MG63 (cell line): ENCODE measurements at places on chromosomes 1 and 21.

DNA sequence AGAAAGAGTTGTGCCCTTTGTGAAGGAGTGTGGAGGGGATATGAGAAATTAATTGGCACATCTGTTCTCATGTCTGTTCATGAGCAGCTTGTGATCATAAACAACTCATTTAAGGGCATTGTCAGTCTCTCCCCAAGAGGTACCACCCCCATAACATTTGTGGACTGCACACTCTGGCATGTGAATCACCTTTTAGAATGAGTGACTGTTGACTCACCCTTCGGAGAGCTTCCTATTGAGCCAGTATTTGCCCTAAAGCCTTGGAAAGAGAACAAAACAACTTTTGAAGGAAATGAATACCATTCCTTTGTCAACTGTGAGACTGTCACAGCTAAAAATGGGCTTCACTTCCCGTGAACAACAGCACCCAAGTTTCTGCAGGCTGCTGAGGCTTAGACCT is 27.5 kb upstream of the MYSM1 start:
- peak; percentile 80 for DNase-seq

DNA sequence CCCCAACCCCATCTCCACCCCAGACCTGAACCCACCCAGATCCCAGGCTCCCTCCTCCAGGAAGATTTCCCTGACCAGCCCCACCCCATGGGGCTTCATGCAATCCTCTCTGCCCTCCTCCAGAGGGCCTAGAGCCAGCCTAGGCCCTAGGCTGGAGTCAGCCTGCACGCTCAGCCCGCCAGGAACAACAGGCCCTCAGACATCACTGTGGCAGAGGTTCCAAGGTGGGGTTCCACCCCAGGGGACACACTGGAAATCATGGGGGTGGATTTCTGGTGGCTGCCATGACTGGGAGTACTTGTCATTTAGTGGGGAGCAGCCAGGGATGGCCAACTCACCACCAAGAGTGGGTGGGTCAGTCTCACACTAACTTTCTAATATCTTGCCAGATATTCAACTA is 122.0 kb downstream of the GLIS1 start:
- peak; percentile 61 for DNase-seq

DNA sequence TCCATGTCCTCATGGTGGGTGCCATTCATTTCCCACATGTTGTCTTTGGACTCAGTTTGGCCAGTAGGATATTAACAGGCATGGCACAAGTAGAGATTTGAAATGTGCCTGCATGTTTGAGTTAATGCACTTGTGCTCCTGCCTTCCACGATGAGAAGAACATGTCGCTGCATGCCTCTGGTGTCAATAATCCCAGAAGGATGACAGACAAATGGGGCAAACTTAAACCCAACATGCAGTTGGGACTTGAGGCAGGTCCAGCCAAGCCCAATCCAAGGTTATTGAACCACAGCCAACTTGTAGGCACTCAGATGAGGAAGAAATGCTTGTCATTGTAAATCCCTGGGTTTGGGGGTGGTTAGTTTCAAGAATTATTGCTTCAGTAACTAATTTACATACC is 174.6 kb downstream of the TRIM33 start:
- DNase-seq = no peak

GRCh38 chr1:18866314-18866713 is 6.9 kb upstream of the TAS1R2 start:
- no peak for DNase-seq

GRCh38 chr1:116379674-116380498 is 6.8 kb downstream of the ATP1A1 start:
- no peak for DNase-seq

DNA sequence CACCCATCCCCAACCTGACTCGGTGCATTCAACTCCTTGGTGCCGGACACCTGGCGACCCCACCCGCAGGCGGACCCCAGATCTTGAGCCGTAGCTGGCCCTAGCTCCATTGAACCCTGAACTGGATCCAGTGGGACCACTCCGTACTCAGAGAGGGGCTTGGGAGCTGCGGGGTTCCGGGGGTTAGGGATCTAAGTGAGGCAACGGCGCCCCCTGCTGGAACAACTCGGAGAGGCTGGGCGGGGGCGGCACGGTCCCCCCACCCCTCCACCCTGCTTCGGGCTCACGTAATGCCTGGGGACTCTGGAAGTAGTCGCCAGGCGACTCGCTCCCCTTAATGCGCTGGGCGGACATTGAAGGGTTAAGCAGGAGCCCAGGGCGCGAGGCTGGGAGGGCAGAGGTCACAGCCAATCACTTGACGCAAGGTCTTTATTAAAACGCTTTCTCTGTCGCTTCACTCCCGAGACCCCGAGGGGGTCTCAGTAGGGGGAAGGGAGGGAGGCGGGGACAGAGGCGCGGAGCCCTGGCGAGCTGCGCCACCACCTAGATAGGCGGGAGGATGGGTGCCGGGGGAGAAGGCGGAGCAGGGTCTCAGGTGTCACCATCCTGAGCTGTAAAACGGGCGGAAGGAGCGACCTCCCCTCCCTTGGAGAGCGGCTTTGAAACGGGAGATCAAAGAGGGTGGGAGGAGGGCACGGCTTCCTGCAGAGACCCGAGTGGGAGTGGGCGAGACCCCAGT is 704 bp upstream of the CRABP2 start:
- peak; percentile 58 for DNase-seq

GRCh38 chr1:41501581-41501980 is 17.1 kb upstream of the EDN2 start:
- DNase-seq = peak; percentile 96

GRCh38 chr1:110266834-110267233 is 56.7 kb downstream of the KCNC4 start:
- no peak for DNase-seq

- no peak for DNase-seq
Observed at GRCh38 chr1:178682886-178683285, 42.2 kb upstream of the RALGPS2 start.

DNA sequence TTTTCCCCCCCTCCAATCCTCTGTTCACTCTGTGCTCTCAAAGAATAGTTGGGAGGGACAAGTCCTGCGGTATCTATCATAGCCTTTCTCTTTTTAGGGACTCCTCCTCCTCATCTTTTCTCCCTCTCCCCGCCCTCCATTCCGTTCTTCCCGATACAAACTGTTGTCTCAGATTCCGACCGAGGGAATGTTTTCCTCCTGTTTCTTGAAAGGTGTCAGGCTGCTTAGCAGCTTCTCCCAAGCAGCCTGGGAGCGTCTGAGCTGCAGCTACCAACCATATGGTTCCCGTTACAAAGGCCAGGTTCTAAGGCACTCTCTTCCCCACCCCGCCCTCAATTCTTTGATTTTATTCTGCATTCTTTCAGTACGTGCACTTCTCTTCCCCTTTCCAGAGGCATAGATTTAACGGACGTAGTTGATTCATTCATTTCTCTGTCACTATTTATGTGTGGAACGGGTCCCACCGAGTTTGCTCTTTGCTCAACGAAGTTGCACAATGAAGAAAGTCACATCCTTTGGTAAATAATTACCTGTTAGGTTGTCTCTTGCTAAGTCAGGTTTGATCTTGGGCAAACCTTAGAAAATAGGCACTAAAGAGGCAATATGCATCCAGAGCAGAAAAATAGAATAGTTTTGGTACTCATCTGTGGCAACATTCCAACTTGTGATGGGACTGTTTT is 2.8 kb downstream of the ADGRL2 start:
- DNase-seq = no peak

GRCh38 chr1:3186526-3186921 is 117.5 kb downstream of the PRDM16 start:
- DNase-seq = peak; percentile 15

DNA sequence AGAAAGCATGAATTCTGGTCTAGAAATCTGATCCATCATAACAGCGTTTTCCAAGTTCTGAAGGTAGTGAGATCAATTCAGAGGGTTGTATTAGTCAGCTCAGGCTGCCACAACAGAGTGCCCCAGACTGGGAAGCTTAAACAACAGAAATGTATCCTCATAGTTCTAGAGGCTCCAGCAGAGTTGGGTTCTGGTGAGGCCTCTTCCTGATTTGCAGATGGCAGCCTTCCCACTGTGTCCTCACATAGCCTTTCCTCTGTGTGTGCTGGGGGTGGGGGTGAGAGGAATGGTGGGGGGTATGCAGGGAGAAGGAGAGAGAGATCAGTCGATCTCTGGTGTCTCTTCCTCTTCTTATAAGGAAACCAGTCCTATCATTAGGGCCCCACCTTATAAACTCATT is 15.1 kb downstream of the ZBTB8B start:
- no peak for DNase-seq

- DNase-seq = no peak
Observed at GRCh38 chr1:21174230-21174629, 2.5 kb downstream of the EIF4G3 start.

- peak; percentile 28 for DNase-seq
Observed at GRCh38 chr1:232568331-232568852, 61.5 kb downstream of the SIPA1L2 start.

GRCh38 chr21:25901330-25901979 is 166.7 kb downstream of the GABPA start:
- DNase-seq = peak; percentile 14

GRCh38 chr1:18546026-18546425 is 65.3 kb downstream of the KLHDC7A start:
- no peak for DNase-seq

DNA sequence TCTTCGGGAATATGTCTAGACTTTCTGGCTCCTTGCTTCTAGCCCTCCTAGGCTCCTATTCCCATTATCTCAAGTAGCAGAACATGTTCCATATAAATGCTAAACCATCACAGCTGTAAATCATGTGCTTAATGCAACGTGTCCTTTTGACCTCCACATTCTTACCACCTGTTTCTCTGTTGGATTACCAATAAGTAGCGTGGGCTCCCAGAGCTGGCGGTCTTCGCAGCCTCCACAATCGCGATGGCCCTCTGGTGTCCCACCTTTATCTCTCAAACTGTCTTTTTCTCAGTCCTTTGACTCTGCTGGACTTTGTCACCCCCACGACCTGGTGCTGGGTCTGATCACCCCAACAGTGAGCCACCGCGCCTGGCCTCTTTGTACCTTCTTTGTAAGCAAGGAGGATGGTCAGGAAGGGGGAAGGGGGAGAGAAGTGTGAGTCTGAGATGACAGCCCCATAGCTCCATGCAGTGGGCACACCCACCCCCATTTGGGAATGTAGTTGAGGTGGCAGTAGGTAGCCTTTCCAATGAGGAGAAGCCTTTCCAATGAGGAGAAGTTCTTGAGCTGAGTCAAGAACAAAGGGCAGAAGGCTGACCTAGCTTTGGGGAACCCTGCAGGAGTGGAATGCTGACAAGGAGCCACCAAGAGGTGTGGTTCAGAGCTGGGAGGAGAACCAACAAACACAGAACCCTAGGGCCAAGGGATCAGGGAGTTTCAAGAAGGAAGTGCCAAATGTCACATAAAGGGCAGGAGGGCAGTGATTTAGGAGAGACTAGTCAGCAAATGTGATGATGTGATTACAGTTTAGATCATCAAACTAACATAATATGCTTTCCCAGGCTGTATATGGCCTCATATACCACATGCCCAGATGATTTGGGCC is 14.2 kb downstream of the TRAF5 start:
- DNase-seq = peak; percentile 17

DNA sequence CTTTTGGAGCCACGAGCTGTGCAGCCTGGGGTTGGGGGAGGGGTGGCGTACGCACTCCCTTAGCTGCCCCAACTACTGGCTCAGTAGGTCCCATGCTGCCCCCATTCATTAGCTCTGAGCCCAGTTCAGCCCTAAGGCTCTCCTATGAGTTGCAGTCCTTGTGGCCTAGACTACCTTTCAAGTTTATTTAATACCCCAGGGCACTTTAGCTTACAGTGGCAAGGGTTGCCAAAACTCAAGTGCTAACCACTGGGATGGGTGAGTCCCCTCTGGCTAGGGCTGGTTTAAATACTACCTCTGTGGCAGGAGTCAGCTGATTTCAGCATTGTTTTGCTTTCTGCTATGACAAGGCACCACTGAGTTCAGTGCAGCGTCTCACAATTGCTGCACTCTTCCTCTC is 118.2 kb downstream of the ODF2L start:
- DNase-seq = no peak

GRCh38 chr1:212586206-212587015 is 22.1 kb upstream of the ATF3 start:
- DNase-seq = no peak

- no peak for DNase-seq
Observed at GRCh38 chr1:199976496-199977144, 50.9 kb upstream of the NR5A2 start.

- DNase-seq = no peak
Observed at GRCh38 chr1:172600615-172601014, 58.3 kb upstream of the FASLG start.

GRCh38 chr1:25619101-25619890 is 2.7 kb downstream of the MAN1C1 start:
- no peak for DNase-seq
